ENCODE measurements at places on chromosomes 1 and 21.

- DNase-seq: no peak
Measured at GRCh38 chr1:159532922-159533321, 2.9 kb downstream of the OR10J5 start.

GRCh38 chr21:15688016-15688415 lies 41.8 kb upstream of the USP25 start:
- no peak for DNase-seq

GRCh38 chr1:1901641-1902294 lies 10.9 kb upstream of the GNB1 start:
- DNase-seq: no peak

DNA sequence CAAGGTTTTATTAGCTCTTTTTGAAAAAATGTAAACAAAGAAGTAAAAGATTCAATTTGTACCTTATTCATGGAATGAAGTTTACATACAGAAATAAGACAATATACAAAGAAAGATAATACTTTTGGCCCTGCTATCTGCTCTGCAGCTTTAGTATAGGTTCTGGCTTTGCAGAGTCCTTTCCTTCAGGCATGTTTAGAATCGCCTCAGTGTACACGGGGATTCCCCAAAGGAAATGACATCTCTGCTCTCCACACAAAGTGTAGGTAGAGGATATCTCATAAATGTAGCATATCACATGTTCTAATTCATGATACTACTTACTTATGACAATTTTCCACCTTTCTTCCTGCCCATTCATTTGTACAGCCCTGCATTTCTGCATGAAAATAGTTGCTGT lies 222.6 kb upstream of the DPYD start:
- DNase-seq: no peak

- DNase-seq: no peak
Measured at GRCh38 chr1:102241431-102242338, 245.0 kb upstream of the OLFM3 start.

DNA sequence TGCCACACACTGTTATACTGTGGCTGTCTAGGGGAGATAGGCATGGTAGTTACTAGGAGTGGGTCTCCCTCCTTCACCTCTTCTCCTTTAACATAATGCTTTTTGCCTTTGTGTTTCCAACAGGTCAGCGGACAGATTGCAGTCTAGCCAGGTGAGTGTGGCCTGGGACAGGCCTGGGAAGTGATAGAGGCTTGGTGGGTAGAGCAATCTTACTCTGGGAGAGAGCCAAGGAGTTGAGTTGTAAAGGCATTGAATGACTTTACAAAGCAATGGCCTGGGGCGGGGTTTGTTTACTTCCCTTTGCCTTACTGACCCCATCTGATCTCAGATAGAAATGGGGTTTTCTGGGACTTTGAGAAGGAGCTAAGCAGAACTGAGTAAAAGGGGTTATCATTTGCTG lies 51.0 kb upstream of the IKBKE start:
- no peak for DNase-seq

GRCh38 chr21:39156024-39156423 lies 27.2 kb downstream of the PSMG1 start:
- no peak for DNase-seq

DNA sequence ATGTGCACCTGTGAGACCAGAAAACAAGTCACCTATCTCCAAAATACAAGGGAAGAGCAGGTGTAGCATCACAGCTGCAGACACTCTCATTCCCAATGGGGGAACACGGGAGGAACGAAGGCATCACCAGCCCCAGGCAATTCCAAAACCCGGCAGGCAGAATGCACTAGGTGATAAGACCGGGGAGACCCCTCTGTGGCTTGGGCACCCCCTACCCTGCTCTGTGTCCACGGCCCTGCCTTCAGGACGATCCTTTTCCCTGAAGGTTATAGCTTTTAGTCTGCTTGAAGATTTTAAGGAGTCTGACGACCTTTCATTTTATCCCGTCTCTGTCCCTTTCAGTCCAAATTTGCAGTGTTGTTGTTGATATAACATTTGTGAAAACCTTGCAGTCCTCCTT lies 19.2 kb downstream of the TRPM2 start:
- no peak for DNase-seq

- no peak for DNase-seq
Measured at GRCh38 chr1:234907940-234908405, 220.7 kb downstream of the TOMM20 start.

DNA sequence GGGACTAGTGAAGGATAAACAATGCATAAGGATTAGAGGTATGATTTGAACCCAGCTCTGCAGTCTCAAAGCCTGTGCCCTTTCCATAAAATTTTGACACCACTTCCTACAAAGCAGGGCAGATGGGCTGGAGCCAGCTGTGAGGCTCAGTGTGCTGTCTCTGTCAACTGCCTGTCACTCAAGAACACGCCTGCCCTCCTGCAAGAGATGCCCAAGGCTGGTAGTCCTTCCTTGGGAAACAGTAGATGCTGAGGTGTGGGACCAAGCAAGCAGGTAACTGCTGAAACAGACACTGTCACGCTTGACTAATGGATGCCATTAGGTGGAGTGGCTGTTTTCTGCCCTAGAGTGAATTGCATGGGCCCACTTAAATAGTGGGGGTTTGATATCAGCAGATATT lies 402.0 kb downstream of the PTPRU start:
- no peak for DNase-seq

GRCh38 chr1:6860401-6860800 lies 75.1 kb downstream of the CAMTA1 start:
- DNase-seq: no peak

DNA sequence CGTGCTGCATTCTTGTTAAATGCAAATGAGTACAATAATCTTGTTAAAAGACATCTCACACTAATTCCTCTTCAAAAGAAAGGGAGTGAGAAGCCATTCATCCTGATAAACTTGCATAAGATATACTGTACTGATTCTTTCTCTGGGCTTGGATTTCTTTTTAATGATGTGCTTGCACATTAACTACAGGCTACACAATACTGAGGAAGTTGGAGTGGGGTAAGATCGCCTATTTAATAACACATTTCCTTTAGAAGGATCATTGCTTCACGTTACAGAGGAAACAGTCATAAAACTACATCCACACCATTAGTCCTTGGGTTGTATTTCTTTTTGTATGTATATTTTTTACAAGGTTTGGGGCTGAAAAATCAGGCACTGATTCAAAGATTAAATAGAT lies 36.6 kb downstream of the NRIP1 start:
- DNase-seq: no peak

DNA sequence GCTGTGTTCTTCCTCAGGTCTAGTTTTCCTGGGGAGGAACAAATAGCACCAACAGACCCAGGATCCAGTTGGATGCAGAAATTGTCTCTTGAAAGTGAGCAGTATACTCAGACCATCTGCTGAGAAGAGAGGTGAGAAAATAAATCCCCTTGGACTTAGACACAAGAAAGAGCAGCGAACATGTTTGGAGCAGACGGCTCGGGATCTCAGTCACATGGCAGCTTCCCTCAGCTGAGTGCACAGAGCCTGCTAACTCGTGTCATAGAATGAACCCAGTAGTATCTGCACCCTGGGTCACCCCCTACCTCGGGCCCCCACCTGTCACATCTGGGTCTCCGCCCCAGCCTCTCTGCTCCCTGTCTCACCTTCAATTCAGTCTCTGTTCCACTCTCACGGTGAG lies 115.6 kb downstream of the CCDC185 start:
- DNase-seq: no peak

GRCh38 chr1:19715334-19716203 lies 50.9 kb downstream of the HTR6 start:
- DNase-seq: peak; percentile 46

GRCh38 chr1:52955129-52955970 lies 28.3 kb downstream of the SCP2 start:
- no peak for DNase-seq

- DNase-seq: no peak
Measured at GRCh38 chr1:159581422-159581821, 6.2 kb upstream of the APCS start.

DNA sequence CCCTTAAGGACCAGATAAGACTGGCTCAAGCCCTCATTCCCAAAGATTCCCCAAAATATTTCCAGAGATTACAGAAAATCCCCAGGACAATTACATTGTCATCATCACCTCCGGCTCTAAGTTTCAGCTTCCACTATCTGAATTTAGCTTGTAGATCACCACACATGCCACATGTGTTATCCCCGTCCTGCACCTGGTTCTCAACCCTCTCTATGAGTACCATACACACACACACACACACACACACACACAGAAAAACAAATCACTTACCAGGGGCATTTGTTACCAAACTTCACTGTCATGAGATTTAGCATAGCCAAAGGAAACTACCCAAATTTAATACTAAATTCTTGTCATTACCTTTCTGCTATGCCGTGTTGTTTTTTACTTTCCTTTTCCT lies 15.4 kb upstream of the TSPAN1 start:
- DNase-seq: no peak

DNA sequence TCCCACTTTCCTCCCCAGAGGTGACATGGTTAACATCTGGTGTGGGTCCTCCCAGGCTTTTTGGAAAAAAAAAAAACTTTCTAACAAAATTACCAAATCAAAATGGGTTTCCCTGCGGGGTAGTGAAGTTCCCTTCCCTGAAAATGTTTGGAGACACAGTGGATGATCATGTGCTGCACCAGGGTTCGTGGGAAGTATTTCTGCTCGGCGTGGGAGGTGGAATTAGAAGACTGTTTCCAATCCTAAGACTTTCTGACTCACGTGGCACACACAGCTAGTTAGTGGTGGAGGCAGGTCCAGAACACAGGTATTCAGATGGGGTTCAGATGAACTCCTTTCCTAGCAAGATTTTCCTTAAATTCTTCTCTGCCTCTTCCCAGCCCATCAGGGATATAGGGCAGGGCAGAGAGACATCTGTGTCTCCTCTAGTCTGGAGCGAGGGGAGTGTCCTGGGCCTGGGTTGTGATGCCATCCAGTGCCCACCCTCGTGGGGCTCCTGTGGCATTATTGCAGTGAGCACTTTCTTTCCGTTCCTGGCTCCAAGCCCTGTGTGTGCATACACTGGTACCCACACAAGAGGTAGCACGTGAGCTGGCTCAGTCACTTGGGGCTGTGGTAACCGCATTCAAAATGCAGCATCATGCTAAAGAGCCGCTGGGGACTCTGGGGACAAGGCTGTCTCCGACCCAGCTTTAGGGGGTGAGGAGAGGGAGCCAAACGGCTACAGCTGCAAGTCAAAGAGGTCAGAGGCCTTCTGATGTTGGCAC lies 27.5 kb downstream of the KCNC4 start:
- DNase-seq: no peak

GRCh38 chr1:109910123-109910962 lies at the start of gene CSF1:
Gene CSF1, plus strand, starts transcription at chr1:109910849. Its CDS starts 175 bp downstream, at chr1:109911024.
- DNase-seq: peak; percentile 15

GRCh38 chr21:42376338-42376982 lies 10.1 kb upstream of the TFF1 start:
- no peak for DNase-seq

GRCh38 chr1:209652873-209653401 lies 712 bp upstream of the LAMB3 start:
- DNase-seq: no peak

- DNase-seq: no peak
Measured at GRCh38 chr1:235855811-235856429, 10.8 kb downstream of the LYST start.

- no peak for DNase-seq
Measured at GRCh38 chr1:62269439-62269838, 49.8 kb downstream of the KANK4 start.

- no peak for DNase-seq
Measured at GRCh38 chr1:37458551-37458950, 15.8 kb upstream of the ZC3H12A start.

DNA sequence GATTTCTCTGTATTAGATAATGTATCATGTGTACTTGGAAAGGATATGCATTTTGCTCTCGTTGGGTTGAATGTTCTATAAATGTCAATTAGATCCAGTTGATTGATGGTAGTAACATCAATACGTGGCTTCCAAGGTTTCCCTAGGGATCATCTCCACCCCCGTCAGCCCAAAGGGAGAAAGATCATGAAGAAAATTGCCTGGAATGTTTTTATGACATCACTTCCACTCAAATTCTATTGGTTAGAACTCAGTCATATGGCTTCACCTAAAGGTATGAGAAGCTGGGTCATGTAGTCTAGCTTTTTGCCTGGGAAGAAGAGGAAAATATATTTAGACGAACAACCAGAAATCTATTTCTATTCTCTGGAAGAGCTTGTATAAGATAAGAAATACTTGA lies at the start of gene C1orf185:
Gene C1orf185 (plus strand): TSS at position 253 of the 400 bp plus-strand sequence. CDS start 6 bp downstream, at position 259.
- no peak for DNase-seq

DNA sequence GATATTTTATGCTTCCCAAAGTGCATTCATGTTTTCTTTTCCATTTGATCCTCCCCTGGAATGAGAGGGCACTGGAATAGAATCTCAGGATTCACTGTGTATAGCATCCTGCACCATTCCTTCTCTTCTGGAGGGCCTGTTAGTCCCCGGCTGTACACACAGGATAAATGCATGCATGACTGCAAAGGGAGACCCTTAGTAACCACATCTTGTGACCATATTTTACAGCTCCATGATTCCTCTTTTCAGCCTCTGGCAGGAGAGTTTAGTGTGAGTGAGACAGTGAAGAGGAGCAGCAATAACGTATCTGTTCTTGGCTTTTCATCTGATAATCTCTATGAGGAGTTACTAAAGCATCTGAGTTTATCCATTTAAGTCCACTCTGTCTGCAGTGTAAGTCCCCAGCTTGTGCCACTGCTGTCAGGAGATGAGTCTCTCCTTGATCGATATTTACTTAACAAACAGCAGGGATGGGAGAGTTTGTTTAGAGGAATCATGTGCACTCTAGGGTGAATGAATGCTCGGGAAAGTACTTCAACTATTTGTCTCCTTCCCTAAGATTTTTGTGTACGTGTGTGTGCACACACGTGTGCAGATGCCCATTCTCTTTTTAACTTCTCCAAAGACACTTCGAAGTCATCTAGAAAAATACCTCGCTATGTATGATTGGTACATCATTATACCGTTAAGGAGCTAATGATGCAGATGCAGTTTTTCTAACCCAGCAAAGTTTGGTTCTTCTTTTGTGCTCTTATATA lies 41.1 kb downstream of the PROX1 start:
- DNase-seq: no peak

DNA sequence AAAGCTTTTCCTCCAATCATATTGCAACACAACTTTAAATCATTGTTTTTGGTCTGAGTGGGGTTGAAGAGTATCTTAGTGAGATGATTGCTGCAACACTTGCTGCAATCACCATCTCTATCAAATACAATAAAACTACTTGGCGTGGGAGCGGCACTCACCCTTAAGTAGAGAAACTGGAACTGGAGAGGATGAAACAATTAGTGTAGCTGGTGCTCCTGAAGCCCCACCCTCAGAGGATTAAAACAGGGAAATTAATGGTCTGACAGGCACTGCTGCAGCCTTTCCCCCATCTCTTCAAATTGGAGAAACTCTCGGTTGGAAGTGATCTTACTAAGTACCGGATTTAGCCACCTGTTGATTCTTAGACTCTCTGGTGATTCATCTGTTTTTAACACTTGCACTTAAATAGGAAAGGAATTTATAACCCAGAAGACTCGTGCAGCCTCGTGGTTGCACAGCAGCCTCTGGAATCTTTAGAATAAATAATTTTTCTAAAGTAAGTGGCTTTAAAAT lies 80.5 kb upstream of the KIF26B start:
- DNase-seq: no peak

Data from T-helper 2 cell (primary cell).